ENCODE measurements at places on chromosomes 2 and 18.

DNA sequence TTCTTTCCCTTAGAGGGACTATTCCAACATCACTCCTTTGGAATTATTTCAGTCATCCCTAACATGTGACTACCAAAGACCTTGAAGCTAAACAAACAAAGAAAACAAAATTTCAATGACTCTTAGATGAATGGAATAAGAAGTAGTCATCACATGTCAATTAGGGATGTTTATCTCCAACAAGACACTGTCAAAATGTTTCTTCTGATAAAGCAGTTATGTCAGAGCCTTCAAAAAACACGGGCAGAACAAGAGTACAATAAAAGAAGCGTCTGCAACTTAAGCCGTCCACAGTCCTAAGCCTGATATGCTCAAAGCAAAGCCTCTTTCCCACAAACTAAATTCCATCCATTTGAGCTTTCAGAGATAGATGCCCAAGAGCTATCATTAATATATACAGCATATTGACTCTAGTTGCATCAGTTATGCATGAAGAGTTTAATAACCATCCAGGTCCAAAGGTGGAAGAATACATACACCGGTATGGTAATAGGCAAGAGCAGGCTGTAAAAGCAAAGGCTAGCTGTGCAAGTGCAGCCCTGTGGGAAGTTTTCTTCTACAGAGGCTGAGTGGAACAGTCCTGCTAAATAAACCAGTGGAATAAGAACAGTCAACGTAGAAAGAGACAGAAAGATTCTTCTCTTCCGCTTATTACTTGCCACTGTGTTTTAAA lies 98.1 kb downstream of the ICA1L start:
- no peak for DNase-seq

- DNase-seq: no peak
Measured at GRCh38 chr2:113122364-113122763, 5.0 kb upstream of the IL1RN start.

DNA sequence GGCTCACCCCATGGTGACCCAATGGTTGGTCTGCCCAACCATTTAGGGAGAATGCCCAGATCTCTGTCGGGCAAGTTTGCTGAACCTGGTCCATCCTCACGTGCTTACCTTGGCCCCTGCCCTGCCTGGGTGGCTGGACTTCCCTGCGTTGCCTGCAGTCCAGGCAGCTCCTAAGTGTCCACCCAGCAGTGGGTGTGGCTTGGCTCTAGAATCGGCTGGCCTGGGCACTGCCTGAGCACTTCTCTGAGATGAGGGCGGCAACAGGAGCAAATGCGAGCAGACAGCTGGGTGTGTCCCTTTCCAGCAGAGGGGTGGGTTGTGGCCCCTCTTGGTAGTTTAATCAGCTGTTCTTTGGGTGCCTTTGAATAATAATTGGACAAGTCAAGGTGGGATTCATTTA lies 11.3 kb downstream of the PCARE start:
- no peak for DNase-seq

GRCh38 chr2:110873056-110873502 lies 140.7 kb downstream of the ACOXL start:
- DNase-seq: no peak

DNA sequence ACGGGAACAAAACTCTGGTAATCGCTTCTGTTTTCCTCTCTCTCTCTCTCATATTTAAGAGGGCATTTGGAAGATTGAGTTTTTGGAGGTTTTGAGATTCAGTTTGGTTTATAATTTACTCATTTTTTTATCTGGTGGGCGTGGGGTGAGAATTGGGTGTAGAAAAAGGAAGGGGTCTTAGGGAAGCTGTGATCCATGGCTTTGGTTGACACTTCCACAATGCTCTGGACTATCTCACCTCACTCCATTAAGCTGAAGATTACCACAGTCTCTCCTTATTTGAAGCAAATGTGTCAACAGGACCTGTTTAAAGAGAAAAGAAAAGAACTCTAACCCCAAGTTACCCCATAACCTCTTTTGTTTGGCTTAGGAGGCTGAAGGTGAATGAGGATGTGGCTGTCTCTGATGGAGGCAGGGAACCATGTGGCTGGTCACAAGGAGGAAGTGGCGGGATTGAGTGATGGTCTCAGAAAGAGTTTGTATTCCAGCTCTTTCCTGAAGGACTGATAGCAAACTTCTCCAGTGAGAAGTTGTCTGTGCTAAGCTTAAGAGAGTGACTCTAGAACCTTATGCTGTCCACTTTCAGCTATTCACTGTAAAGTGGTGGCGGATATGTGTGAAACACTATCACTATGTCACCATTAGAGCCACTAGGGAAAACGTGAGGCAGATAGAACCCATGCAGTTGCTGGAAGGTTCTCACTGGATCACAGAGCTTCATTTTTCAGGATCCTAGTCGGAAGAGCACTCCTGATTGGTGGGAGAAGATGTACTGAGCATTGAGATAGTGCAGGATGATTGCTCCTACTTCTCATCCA lies 934 bp downstream of the ZNF804A start:
- no peak for DNase-seq

DNA sequence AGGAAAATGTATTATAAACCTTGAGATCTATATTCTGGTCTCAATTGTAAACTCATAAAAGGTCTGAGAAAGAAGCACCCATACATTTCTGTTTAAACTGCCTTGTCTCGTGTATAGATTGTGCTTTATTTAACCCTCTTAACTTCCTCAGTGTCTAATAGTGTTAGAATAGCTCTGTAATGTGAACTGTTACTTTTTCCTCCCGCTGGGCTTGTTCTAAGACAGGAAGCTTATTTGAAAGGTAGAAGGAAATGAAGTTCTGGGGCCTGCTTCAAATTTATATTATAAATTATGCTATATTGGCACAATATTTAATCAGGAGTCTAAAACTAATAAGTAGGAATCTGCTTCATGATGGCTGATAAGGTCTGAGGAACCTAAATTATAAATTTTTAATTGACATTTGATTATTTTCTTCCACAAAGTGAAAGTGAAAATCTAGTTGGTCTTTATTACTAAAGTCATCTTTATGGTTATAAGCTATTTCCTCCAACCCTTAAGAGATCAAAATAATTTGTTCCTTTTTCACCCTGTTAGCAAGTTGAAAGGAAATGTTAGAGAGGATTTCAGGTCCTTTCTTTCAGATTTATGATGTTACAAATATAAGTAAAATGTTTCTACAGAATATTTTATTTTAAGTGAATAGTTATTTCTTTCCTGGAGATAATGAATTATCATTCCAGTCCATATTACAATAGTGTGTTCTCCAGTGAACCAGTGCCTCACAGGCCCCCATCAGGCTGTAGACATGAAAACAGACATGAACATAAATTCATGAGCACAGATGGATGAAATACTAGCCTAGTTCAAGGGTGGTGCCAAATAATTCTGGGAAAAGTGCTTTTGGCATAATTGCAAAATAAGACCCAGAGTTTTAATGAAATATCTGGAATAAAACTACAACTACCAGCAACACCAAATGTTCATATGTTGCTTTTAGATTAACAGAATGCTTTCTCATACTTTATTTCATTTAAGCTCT lies 7.9 kb downstream of the MFSD6 start:
- DNase-seq: no peak

GRCh38 chr2:178928077-178928476 lies 120.9 kb upstream of the TTN start:
- DNase-seq: no peak

GRCh38 chr2:7436096-7436906 lies 519.1 kb downstream of the RNF144A start:
- no peak for DNase-seq

GRCh38 chr2:98959810-98960507 lies 23.9 kb upstream of the CRACDL start:
- no peak for DNase-seq

- no peak for DNase-seq
Measured at GRCh38 chr2:39121523-39122063, 742 bp upstream of the SOS1 start.

DNA sequence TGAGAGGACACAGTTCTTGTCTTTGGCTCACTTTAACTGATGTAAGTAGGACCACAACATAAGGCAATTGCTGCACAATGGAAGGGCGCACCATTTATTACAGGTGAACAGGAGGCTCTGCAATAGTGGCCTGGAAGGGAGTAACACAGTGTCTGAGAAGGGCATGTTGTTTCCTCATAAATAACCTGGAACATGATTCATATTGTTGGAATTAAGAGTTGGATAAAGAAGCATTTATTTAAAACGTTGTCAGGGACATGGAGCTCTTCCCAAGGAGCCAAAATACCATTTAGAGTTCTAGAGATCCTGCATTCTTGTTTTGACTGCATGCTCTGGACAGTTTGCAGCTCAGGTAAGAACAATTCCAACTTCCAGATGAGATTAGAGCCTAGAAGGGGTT lies 110.4 kb downstream of the PLCL1 start:
- no peak for DNase-seq

GRCh38 chr2:98465456-98466226 lies 21.0 kb downstream of the INPP4A start:
- peak; percentile 79 for DNase-seq

DNA sequence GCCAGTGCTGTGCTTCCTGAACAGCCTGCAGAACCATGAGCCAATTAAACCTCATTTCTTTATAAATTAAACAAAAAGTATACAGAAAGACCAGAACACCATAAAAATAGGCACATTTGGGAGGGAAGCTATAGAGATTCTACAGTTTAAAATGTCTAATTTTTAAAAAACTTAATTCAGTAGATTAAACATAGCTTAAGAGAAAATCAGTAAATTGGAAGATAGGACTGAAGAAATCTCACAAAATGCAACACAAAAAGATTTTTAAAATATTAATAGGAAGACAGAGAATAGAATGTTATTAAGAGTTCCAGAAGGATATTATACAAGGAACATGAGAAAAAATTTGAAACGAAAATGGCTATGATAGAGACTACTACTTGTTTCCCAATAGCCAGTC lies 90.5 kb upstream of the SPTBN1 start:
- DNase-seq: no peak

DNA sequence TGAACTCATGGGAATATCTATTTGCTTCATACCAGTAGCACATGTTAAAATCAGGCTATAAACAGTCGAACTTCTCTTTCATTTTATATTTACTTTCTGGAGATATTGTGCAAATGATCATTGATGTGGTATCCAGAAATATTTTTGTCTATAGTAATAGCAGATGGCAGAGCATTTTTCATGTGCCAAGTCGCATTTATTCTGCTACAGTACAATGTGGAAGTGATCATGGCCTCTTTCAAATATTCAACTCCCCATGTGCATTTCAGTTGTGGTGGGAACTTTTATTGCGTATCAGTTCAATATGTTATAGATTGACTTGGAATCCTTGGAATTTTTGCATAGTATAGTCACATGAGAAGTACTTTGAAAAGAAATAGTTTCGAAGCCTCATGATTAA lies 57.4 kb downstream of the RHBDD1 start:
- DNase-seq: no peak

DNA sequence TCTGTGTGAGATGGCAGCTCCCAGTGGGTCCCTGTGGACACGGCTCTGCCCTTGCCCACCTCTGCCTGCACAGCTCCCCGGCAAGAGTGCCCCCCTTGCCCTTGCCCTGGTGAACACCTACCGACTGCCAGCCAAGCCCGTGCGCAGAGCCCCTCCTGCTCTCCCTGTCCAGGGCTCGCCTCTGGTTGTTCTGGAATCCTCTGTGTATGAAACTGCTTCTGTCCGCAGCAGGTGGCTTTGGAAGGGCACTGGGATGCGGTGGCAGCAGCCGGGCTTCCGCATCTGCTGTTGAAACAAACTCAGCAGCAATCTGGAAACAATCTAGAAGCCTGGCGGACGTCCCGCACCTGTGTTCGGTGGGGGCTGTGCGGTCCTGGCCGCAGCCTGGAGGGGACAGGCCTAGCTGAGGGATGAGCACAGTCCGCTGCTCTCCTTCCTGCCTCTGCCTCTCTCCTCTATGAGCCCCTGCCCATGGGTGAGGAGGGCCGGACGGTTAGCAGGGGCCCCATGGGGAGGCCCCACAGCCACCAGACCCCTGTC lies 34.0 kb upstream of the KLF11 start:
- no peak for DNase-seq

DNA sequence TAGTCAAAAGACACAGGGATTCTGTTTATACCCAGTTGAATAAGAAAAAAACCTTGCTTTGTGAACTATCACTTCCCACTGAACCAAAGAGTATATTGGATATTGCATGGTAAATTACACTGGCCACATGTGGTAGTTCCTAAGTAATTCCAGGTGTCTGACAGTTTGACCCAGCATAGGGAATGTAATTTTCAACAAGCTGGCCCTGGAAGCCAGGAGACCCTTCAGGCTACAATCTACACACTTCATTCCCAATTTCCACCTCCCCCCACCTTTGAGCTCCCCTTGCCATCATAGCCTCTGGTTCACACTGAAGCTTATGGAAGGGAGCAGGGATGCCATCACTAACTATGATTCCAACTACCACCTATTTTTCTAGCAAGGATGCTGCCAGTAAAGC lies 2.8 kb downstream of the FRZB start:
- no peak for DNase-seq

- DNase-seq: no peak
Measured at GRCh38 chr2:62536873-62537547, 31.0 kb upstream of the TMEM17 start.

GRCh38 chr2:46737577-46737976 lies 178.0 kb downstream of the MCFD2 start:
- no peak for DNase-seq

- DNase-seq: no peak
Measured at GRCh38 chr18:21632393-21632792, 20.3 kb downstream of the SNRPD1 start.

DNA sequence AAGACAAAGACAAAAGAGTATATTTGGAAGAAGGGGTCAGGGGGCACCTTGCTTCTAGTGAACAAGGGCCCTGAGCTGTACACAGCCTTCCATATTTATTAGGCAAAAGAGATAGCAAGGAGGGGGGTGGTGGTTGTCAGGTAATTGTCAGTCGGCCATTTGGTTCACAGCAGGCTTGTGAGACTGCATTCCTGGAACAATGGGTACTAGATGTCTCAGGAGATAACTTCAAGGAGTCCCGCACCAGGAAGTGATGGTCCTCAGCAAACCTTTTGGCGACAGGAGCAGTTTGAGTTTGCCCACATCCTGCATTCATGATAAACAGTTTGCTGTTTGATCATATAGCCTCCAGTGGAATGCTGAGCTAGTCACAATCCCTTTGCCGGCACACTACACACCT lies 376.4 kb upstream of the RAB12 start:
- DNase-seq: no peak

GRCh38 chr2:108125581-108125980 lies 114.2 kb upstream of the SULT1C3 start:
- no peak for DNase-seq

- no peak for DNase-seq
Measured at GRCh38 chr18:79527656-79528315, 132.1 kb downstream of the NFATC1 start.

DNA sequence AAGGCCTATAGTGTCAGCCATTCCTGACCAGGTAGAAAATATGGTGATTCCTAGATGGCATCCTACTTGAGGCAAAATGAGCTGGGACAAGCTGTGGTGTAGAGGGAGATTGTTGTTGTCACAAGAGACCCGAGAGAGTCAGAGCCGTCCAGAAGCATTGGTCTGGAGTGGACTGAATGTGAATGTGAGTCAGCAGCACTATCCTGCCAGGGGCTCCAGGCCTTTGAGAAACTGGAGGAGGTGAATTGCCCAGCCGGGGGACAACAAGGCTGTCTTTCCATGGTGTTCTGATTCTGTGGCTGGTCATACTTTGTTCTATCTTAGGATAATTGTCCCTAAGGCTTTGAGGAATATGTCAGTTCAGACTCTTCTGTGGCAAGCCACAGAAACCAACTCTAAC lies 29.4 kb upstream of the EIF2AK3 start:
- no peak for DNase-seq

- no peak for DNase-seq
Measured at GRCh38 chr2:226656367-226656766, 143.3 kb downstream of the IRS1 start.

Data from T-cell (primary cell).